CD8-positive, alpha-beta memory T cell (primary cell): ENCODE measurements at places on chromosomes 7 and 10.

DNA sequence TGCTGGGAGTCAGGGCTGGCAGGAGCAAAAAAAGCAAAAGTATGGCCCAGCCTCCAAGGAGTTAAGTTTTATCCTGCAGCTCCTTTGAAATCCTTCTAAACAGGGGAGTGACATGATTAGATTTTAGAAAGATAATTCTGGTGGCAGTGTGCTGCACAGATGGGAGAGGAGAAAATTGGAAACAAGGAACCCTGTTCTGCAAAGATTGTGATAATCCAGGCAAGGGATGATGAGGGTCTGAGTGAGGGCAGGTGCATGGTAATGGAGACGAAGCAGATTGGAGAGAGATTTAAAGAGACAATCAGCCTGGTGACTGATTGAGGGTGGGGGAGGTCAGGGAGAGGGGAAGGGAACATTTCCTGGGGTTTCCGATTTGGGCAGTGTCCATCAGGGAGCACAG, 444.7 kb upstream of the PODXL start:
- no peak for DNase-seq
- no peak overlapping the region for H3K4me3 ChIP-seq
- H3K4me1 ChIP-seq: no peaks in the 10 kb centered on the region
- H3K36me3 ChIP-seq: no peaks in the 10 kb centered on the region
- H3K27me3 ChIP-seq: no peaks in the 10 kb centered on the region
- H3K27ac ChIP-seq: no peak overlapping the region

DNA sequence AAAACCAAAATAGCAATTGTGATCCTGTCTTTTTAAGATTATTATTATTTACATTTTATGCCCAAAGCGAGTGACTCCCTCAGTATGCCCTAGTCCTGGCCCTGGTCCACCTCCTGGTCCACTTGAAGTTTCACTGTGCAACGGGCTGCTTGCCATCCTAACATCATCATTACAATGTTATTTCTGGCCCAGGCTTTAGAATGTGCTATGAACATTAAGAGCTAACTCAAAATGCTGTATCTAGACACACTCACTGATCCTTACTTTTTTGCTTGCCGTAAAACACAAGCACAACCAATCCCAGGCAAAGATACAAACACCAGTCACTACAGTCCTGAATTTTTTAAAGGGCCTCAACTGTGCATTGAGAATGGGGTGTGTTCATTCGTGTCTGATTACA, 38.4 kb downstream of the RHOBTB1 start:
- no peak overlapping the region for H3K4me3 ChIP-seq
- H3K27me3 ChIP-seq: no peaks in the 10 kb centered on the region
- H3K27ac ChIP-seq: no peak overlapping the region
- H3K4me1 ChIP-seq: no peaks in the 10 kb centered on the region
- DNase-seq: no peak
- no peaks in the 10 kb centered on the region for H3K36me3 ChIP-seq

GRCh38 chr10:13458687-13459012, 70.2 kb downstream of the BEND7 start:
- no peaks in the 10 kb centered on the region for H3K4me1 ChIP-seq
- no peak for DNase-seq
- no peaks in the 10 kb centered on the region for H3K36me3 ChIP-seq
- no peaks in the 10 kb centered on the region for H3K27me3 ChIP-seq
- no peak overlapping the region for H3K27ac ChIP-seq

DNA sequence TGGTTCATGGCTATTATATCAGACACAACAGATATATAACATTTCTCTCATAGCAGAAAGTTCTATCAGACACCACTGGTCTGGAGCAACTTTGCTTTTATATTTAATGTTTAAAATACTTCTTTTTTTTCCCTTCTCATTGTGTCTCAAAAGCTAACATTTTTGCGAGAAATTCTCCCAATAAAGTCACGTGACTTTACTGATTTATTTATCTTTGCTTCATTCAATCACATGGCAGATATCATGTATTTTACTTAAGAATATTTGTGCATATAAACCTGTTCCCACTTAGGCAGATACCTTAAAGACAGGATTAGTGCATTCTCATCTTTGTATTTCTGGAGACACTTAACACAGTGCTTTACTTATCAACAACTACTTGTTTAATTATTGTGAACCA, 1093.1 kb upstream of the LRRN3 start:
- no peak for DNase-seq
- H3K4me3 ChIP-seq: no peak overlapping the region
- no peaks in the 10 kb centered on the region for H3K36me3 ChIP-seq

GRCh38 chr7:153027904-153028303, 268.4 kb downstream of the ACTR3B start:
- H3K4me3 ChIP-seq: no peak overlapping the region
- no peaks in the 10 kb centered on the region for H3K27me3 ChIP-seq
- no peaks in the 10 kb centered on the region for H3K4me1 ChIP-seq
- DNase-seq: no peak

DNA sequence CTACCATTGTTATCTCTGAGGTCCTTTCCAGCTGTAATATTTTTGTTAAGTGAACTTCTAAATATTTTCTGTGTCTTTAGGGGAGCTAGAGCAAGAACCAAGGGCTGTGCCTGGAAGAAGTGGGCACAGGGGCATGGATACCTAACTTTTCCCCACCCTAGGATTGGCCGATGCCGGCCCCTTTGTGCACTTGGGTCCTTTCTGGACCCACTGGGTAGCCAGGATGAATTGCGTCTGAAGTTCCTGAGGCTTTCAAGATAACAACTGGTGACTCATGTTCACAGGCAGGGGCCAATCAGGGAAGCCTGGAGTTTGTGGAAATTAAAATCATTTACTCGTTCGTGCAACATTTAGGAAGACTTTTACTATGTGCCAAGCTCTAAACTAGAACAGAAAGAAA, 758 bp downstream of the DPCD start:
- DNase-seq: no peak
- H3K4me1 ChIP-seq: peaks cover 16% of the 10 kb centered on the region

GRCh38 chr10:50375051-50375452, 123.7 kb upstream of the ASAH2 start:
- no peaks in the 10 kb centered on the region for H3K27me3 ChIP-seq
- no peaks in the 10 kb centered on the region for H3K36me3 ChIP-seq
- peaks cover 13% of the 10 kb centered on the region for H3K4me1 ChIP-seq
- no peak for DNase-seq
- H3K4me3 ChIP-seq: no peak overlapping the region

DNA sequence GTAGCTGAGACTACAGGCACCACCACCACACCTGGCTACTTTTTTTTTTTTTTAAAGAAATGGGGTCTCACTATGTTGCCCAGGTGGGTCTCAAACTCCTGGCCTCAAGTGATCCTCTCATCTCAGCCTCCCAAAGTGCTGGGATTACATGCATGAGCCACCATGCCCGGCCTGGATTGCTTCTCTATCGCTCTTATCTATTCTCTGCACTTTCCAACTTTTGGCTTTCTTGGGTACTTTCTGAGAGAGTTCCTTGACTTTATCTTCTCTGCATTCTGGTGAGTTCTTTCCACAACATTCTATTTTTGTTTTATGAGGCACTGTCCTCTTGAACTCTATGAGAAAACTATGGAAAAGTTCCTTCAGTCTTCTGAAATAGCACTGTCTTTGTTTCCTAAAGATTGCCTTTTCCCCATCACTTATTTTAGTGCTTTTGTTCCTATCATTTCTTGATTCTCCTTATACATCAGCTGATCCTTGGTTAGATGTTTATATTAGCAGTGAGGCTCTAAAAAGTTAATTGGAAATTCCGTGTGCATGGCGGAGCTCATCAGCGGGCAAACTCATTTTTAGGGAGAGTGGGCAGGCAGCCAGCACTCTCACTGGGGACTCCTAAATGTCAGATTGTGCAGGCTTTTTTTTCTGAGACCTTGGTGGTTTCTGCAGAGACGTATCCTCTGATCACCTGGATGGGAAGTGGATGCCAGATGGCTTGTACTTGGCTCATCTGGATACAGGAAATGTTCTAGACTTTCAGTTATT, 43.9 kb downstream of the HIP1 start:
- H3K36me3 ChIP-seq: no peaks in the 10 kb centered on the region
- H3K4me1 ChIP-seq: no peaks in the 10 kb centered on the region
- H3K27me3 ChIP-seq: no peaks in the 10 kb centered on the region
- DNase-seq: no peak
- no peak overlapping the region for H3K27ac ChIP-seq

- H3K4me3 ChIP-seq: no peak overlapping the region
- H3K4me1 ChIP-seq: peaks cover 14% of the 10 kb centered on the region
- H3K27me3 ChIP-seq: no peaks in the 10 kb centered on the region
- H3K36me3 ChIP-seq: no peaks in the 10 kb centered on the region
- peak; percentile 15 for DNase-seq
Observed at GRCh38 chr10:96646751-96647166, 59.9 kb upstream of the TM9SF3 start.

GRCh38 chr10:72085864-72086465, 2.4 kb downstream of the SPOCK2 start:
- H3K4me1 ChIP-seq: peaks cover 77% of the 10 kb centered on the region
- H3K27ac ChIP-seq: peak overlapping the region; percentile 86
- peak overlapping the region; percentile 88 for H3K4me3 ChIP-seq
- H3K36me3 ChIP-seq: peaks cover 19% of the 10 kb centered on the region

DNA sequence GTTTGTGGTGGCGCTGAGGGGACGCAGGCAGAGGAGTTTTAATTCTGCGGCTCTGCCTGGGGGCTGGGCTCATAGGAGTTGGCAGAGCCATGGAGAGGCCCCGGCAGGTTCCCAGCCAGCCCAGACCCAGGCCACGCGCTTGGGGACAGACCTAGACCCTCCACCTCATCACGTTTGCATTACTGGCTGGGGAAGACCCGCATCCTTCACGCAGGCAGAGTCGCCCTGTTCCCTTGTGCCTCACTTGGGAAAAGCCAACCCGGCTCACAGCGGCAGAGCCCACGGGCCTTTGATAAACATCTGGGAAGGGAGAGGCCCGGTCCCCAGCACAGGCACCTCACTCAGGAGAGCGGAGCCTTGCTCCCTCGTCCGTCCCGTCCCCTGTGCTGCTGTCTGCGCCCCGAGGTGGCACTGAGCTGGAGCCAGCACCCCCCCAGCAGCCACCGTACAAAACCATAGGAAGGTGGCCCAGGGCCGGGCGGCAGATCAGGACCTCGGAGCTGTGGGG, 112.8 kb downstream of the CYTH3 start:
- peaks cover 10% of the 10 kb centered on the region for H3K36me3 ChIP-seq
- H3K4me3 ChIP-seq: no peak overlapping the region

DNA sequence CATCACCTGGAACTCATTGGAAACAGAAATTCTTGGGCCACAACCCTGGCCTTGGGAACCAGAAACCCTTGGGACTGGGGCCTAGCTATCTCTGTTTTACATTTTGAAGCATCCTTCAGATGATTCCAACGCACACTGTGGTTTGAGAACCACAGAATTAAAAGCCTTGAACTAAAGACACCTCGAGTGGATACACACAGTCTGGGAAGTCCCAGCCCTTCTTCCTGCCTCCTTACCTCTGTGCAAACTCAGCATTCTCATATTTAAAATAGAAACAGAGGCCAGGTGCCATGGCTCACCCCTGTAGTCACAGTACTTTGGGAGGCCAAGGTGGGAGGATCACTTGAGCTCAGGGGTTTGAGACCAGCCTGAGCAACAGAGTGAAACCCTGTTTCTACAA, 12.9 kb downstream of the NPFFR1 start:
- H3K4me1 ChIP-seq: no peaks in the 10 kb centered on the region
- DNase-seq: no peak
- no peaks in the 10 kb centered on the region for H3K36me3 ChIP-seq
- no peaks in the 10 kb centered on the region for H3K27me3 ChIP-seq
- H3K4me3 ChIP-seq: no peak overlapping the region
- no peak overlapping the region for H3K27ac ChIP-seq

DNA sequence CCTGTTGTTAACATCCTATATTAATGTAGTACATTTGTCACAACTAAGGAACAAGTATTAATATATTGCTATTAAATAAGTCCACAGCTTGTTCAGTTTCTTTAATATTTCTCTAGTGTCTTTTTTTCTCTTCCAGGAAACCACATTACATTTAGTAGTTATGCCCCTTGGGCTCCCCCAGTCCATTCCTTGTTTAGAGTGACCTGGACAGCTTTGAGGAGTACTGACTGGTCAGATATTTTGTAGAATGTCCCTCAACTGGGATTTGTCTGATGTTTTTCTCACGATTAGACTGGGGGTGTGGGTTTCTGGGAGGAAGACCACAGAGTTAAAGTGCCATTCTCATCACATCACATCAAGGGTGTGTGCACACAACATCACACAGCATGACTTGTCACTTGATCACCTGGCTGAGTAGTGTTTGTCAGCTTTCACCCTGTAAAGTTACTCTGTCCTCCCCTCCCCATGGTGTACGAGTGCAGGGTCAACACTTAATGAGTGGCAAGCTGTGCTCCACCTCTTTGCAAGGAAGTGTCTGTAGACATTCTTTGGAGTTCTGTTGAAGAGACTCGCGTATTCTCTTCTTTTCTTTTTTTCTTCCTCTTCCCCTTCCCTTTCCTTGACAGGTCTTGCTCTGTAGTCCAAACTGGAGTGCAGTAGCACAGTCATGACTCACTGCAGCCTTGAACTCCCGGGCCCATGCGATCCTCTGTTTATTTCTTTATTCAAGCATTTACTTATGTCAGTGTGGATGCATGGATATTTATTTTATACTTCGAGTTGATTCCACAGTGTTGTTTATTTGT, 10.2 kb downstream of the LMTK2 start:
- DNase-seq: no peak
- no peak overlapping the region for H3K27ac ChIP-seq
- H3K4me1 ChIP-seq: no peaks in the 10 kb centered on the region

DNA sequence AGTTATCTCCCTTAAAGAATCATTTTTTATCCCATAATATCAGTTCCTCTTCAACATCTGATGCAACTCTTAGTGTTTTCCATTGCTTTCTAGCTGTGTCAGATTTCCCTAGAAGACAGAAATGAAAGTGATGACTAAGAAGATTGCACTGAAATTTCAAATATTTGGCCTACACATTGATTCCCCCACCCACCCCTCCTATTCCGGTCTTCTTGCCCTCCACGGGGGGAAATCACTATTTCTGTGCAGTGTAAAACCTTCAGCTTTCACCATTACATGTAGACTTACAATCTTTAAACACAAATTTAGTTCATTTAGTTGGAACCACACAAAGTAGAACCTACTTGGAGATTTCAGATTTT, 63.7 kb upstream of the IL6 start:
- H3K27me3 ChIP-seq: no peaks in the 10 kb centered on the region
- no peak overlapping the region for H3K4me3 ChIP-seq
- no peaks in the 10 kb centered on the region for H3K36me3 ChIP-seq

DNA sequence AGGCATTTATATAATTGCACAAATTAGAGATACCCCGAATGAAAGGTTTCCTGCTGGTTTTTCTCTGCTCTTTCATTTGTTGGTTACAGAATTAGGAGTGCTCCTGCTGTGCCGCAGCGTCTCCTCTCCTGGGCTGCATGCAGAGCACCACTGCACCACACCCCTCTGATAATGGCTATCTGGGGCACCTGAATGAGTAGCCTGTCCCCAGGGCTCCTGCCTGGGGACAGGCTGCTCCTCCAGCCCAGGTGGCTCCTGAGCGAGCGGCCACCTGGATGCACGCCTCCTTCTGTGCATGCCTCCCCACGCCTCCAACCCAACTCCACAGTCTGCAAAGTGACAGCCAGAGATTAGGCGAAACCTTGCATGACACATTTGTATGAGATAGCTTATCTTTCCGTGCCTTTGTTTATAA, 242.6 kb upstream of the FZD8 start:
- no peak overlapping the region for H3K4me3 ChIP-seq
- H3K36me3 ChIP-seq: no peaks in the 10 kb centered on the region
- no peaks in the 10 kb centered on the region for H3K4me1 ChIP-seq
- no peak for DNase-seq

GRCh38 chr7:115289971-115290370, 368.1 kb downstream of the MDFIC start:
- H3K4me3 ChIP-seq: no peak overlapping the region
- no peak overlapping the region for H3K27ac ChIP-seq
- no peaks in the 10 kb centered on the region for H3K36me3 ChIP-seq
- no peaks in the 10 kb centered on the region for H3K4me1 ChIP-seq
- H3K27me3 ChIP-seq: no peaks in the 10 kb centered on the region

- H3K4me1 ChIP-seq: peaks cover 36% of the 10 kb centered on the region
- no peak overlapping the region for H3K27ac ChIP-seq
- DNase-seq: no peak
Observed at GRCh38 chr7:833601-834258, 1.5 kb downstream of the SUN1 start.
